ENCODE measurements at places on chromosomes 1 and 21.

DNA sequence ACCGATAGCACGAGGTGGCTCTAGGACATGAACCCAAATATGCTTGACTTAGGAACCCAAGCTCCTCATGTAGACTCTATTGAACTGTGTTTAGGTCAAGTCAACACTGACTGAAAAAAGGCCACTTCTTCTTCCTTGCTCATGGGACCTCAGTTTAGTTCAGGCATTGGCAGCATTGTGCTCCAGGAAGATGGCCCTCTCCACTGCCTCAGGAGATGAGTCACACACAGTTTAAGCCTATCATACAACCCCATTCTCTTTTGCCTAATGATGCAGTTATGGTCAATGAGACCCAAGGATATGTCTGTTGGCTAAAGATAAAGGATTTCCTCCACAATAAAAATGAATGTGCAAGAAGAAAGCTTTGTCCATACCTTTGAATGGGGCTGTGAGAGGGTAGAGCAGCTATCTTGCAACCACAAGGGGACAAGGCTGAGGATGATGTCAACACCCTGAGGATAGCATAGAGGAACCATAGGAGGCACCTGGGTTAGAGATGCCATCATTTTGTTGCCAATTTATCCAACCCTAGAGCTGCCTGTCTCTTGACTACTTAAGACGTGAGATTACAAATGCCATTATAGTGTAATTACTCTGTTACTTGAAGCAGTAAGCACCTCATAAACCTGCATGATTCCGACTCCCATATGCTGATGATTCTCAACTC is 3.0 kb upstream of the TRIM63 start:
- DNase-seq = no peak

- DNase-seq = no peak
Observed at GRCh38 chr1:201357636-201358348, 19.7 kb downstream of the TNNT2 start.

- DNase-seq = no peak
Observed at GRCh38 chr1:103461161-103462105, 64.1 kb upstream of the RNPC3 start.

GRCh38 chr1:198708761-198709525 is 70.1 kb downstream of the PTPRC start:
- no peak for DNase-seq
